ENCODE measurements at places on chromosomes 7 and 10. TPM values are rescaled to one million over a fixed set of nuclear protein-coding genes. Genes with fewer than 3 reads are reported as not detected.

DNA sequence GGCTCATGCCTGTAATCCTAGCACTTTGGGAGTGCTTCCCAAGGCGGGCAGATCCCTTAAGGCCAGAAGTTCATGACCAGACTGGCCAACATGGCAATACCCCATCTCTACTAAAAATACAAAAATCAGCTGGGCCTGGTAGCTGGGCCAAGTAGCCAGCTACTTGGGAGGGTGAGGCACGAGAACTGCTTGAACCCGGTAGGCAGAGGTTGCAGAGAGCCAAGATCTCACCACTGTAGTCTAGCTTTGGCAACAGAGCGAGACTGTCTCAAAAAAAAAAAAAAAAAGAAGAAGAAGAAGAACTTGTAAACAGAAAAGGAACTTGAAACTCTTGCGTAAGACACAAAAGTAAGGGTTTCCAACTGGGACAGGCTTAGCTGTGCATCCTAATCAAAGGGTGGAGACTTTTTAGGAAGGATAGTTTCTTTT lies 5.6 kb upstream of the IFIT2 start:
- DNase-seq: no peak

DNA sequence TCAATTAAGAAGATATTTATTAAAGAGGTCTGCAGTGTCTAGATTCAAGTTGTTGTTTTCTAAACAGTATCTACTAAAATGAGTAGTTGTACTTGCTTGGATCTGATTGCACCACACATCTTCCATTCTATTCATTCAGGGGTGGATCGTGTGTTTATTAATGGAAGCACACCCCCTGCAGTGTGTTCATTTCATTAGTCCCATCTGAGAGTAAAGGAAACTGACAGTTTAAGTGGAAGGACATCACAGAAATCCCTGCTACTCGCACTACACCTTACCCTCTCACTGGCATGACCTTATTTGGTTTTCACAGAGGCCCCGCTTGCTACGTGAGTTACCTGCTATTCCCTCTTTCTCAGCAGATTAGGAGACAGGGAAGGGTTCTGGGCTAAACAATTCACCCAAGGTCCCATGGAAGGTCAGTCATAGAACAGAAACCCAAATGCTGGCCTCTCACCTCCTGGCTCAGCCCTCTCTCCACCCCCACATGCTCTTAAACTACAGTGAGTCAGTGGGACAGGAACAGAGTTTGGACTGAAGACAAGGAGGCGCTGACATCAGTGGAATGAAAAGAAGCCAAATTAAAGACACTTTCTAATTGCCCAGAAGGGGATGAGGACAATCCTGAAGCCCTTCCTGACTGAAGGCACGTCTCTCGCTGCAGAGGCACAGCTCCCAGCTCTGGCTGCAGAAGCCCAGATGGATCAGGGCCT lies 369.2 kb upstream of the NRP1 start:
- DNase-seq: no peak

GRCh38 chr10:110613996-110614495 lies 30.1 kb upstream of the RBM20 start:
- DNase-seq: no peak

- no peak for DNase-seq
Observed at GRCh38 chr10:29896053-29896452, 163.3 kb downstream of the JCAD start.

- DNase-seq: no peak
Observed at GRCh38 chr10:126690534-126690933, 20.0 kb upstream of the C10orf90 start.

DNA sequence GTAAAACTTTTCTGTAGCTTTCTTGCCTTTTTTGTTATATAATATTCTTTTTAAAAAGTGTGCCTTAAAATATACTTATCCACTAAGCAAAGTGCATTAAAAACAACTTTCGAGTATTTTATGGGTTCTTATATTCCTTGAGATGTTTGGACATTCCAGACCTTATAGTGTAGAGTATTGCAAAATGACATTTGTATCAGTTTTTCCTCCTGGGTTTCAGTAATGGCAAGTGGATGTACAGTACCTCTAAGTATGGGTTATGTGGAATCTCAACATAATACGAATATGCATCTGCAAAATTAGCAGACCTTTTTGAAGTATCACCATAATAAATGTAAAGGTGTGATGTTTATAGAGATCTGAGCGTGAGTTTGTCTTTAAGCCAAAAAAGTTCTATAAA lies 2.7 kb downstream of the CDK13 start:
- DNase-seq: no peak

- no peak for DNase-seq
Observed at GRCh38 chr10:95748349-95748748, 7.6 kb upstream of the ENTPD1 start.

GRCh38 chr7:140383954-140384713 lies 14.2 kb downstream of the SLC37A3 start:
- DNase-seq: no peak

DNA sequence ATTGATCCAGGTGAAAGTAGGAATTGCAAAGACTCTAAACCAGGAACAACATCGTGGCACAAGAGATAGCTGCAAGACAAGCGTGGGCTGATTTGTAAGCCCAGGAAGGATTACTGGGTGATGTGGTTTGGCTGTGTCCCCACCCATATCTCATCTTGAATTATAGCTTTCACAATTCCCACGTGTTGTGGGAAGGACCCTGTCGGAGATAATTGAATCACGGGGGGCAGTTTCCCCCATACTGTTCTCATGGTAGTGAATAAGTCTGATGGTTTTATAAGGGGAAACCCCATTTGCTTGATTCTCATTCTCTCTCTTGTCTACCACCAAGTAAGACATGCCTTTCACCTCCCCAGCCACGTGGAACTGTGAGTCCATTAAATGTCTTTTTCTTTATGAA lies 59.5 kb downstream of the ST8SIA6 start:
- no peak for DNase-seq

DNA sequence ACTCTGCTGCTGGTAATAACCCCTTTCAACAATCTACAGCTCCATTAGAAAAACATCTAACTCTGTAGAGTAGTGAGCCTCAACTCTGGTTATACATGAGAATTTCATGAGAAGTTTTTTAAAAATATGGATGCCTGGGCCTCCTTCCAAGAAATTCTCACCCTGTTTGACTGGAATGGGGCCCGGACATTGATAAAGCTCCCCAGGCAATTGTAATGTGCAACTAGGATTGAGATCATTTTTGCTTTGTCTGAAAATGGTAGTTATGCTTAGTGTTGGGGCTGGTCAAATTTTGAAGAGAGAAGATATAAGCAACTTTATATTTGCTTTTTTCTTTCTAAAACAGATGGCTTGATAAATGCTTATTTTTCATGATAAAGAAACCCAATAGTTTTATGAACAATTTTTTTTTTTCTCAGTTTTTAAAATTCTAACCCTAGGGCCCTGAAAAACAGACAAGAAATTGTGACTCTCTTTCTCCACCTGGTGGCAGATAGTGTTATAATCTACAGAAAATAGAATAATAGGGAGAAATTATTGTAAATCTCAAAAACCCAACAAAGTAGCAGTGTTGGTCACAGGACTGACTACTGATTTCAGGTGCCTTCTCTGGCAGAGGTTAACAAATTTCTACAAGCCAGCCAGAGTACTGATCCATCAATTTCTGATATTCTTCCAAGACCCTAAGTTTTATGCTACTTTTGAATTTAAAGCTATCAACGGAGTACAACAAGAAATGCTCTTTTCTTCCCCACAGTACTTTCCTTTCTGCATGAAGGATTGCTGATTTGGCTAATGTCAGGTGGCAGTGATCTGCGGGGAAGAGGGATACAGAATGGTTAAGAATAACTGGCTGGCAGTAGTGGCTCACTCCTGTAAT lies 174.8 kb downstream of the DKK1 start:
- DNase-seq: no peak

GRCh38 chr7:2164646-2165045 lies 68.1 kb downstream of the MAD1L1 start:
- no peak for DNase-seq

DNA sequence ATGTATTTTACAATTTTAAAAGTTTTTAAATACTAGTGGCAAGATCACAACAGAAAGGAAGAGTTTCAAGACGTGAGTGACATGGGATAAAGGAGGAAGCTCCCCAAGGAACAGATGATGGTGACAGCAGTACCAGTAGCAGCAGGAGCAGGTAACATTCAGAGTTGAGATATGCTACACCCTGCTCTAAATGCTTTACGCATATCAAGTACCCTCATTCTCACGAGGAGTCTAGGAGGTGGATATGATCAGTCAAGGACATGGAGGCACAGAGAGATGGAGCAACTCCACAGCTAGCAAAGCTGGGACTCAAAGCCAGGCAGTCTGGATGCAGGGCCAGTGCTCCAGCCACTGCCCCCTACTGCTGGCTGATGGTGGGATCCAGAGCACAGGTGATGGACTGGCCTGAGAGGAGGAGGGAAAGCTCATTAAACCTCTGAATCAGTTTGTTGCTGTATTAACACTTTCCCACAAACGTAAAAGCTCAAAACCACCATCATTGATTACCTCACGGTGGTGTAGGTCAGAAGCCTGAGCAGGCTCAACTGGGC lies 17.5 kb downstream of the RP9 start:
- no peak for DNase-seq

- no peak for DNase-seq
Observed at GRCh38 chr7:38413784-38414183, 140.3 kb upstream of the TARP start.

- DNase-seq: no peak
Observed at GRCh38 chr7:103962070-103962469, 27.4 kb downstream of the RELN start.

GRCh38 chr7:1807821-1808600 lies 137.9 kb downstream of the ELFN1 start:
- DNase-seq: no peak

- DNase-seq: no peak
Observed at GRCh38 chr10:133271521-133272300, 5.0 kb downstream of the ADAM8 start.

DNA sequence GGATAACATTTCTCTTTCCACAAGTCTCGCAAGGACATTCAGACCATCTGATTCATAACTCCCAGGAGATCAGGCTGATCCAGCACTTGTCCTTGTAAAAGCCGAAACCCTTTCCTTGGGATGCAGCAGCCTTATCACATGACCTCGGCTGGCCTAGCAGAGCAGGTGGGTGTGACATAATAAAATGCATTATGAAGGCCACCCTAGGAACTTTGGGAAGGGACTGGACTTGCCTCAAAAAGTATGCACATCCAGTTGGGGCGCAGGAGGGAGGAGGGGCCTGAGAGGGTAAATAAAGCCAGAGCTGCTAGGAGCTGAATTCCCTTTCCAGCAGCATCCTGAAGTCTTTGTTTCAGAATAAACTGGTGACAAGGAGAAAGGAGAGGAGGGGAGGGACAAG lies 260.8 kb downstream of the SNX13 start:
- DNase-seq: no peak

DNA sequence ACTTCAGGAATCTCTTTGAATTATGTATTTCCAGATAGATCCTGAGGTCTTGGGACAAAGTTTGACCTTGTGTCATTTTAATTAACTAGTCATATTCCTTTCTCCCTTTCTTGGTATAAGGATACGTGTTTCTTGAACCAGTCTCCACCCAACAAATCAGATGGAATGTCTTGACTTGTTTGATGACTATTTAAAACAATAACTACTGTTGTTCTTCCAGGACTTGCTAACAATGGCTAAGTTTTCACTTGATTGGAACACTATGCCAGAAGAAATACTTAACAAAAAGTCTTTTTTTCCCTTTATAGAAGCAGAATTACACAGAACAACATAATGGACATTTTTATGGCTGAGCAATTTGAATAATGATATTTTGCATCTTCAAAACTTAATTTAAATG lies 43.0 kb upstream of the WIPF3 start:
- DNase-seq: no peak

- no peak for DNase-seq
Observed at GRCh38 chr10:100811752-100812750, 66.7 kb downstream of the PAX2 start.

- no peak for DNase-seq
Observed at GRCh38 chr10:15238555-15239335, 70.3 kb upstream of the NMT2 start.

DNA sequence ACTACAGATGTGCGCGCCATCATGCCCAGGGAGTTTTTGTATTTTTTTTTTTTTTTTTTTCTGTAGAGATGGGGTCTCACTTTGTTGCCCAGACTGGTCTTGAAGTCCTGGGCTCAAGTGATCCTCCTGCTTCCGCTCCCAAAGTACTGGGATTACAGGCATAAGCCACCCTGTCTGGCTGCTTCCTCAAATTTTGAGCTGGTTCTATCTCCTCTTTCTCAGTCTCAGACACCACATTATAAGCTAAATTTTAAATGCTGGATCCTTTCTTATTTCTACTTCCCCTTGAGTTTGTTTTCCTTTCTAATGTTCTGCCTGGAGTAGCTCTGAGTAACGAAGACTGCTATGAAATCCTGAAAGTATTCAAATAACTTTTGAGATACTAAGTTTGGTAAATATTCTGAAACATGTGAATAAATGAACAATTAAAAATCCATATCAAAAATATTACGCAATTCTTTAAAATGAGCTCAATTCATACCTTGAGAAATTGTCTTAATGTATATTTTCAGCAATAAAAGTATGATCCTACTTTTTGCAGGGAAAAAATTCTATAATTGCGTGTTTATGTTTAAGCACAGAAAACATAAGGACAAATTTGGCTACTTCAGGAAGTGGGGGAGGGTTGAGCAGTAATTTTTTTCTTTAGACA lies 15.0 kb downstream of the TCAF1 start:
- no peak for DNase-seq

GRCh38 chr10:119620241-119621077 lies 23.7 kb upstream of the TIAL1 start:
- DNase-seq: no peak

DNA sequence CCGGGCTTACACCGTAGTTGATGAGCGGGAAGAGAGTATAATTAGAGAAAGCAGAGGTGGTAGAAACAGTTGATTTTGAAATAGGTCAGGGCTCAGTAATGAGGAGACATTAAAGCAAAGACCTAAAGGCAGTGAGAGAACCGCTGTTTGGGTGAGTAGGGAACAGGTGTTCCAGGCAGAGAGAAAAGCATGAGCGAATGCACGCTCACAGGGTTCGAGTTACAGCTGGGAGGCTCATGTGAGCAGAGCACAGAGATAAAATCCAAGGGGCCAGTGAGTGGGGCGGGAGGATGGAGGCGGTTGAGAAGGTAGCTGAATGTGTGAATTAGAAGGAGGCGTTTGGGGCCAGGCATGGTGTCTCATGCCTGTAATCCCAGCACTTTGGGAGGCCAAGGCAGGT lies 39.9 kb downstream of the APBB1IP start:
- DNase-seq: no peak

- DNase-seq: no peak
Observed at GRCh38 chr7:20208651-20209307, 8.4 kb downstream of the MACC1 start.

GRCh38 chr7:98355250-98355538 lies 45.7 kb downstream of the BAIAP2L1 start:
- DNase-seq: no peak

The LRRTM3 gene
- not detected for total RNA-seq

The EPO gene
- total RNA-seq: not detected

The ZNF32 gene
- 19.0 TPM for total RNA-seq

The RARRES2 gene
- total RNA-seq: not detected

The GIMAP7 gene
- 68.3 TPM for total RNA-seq

The METTL27 gene
- total RNA-seq: 0.85 TPM

The IL15RA gene
- 12.6 TPM for total RNA-seq

The KBTBD2 gene
- 118 TPM for total RNA-seq

The TEX36 gene
- total RNA-seq: not detected

The FAM171A1 gene
- total RNA-seq: 2.7 TPM

The CFAP46 gene
- total RNA-seq: not detected

The IDE gene
- 32.4 TPM for total RNA-seq

The CRTAC1 gene
- total RNA-seq: not detected
